Daoy (cell line): ENCODE measurements at places on chromosomes 4 and X.

GRCh38 chr4:165692082-165692481, 181.0 kb upstream of the TLL1 start:
- no peak for DNase-seq

- DNase-seq, result peak; percentile 75
These were observed 562.4 kb downstream of the TLL1 start for GRCh38 chr4:166435449-166435848.

- peak; percentile 27 for DNase-seq
These were observed 25.8 kb downstream of the ZNF630 start for GRCh38 chrX:48045410-48046311.

GRCh38 chr4:10413177-10413576, 44.0 kb downstream of the ZNF518B start:
- no peak for DNase-seq

DNA sequence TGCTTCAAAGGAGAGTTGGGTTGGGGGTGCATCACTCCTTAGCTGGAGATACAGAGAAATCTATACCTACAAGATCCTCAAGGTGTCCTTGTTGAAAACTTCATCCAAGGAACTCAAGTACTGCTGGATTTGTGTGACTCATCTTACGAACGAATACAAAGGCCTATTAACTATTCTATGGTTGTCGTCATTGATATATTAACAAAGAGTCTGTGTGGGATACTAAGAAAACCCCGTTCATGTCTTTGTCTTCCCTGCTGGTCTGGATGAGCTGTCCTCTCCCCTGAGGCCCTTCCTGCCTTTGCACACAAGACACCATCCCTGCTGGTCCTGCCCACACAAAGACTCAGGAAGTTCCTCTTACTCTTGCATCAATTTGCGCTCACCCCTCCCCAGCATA, 54.9 kb upstream of the IRF2 start:
- DNase-seq, result no peak

GRCh38 chr4:48033825-48034413, 17.3 kb downstream of the NIPAL1 start:
- peak; percentile 44 for DNase-seq
